ENCODE measurements at places on chromosomes 12 and 14. TPM values are rescaled to one million over a fixed set of nuclear protein-coding genes. Genes with fewer than 3 reads are reported as not detected.

Gene KLRK1
- polyA plus RNA-seq = 1.5 TPM

Gene TCHP
- 7.3 TPM for polyA plus RNA-seq

Gene UNC79
- 0.07 TPM for polyA plus RNA-seq

Gene MYH6
- polyA plus RNA-seq = 3,967 TPM

GRCh38 chr12:7039403-7039802 lies 21.1 kb upstream of the C1S start:
- no peak for DNase-seq

- DNase-seq = no peak
Observed at GRCh38 chr14:38874721-38875120, 228.3 kb downstream of the SEC23A start.

GRCh38 chr12:6978611-6979011 lies 7.9 kb downstream of the EMG1 start:
- no peak for DNase-seq

GRCh38 chr12:66367015-66367667 lies 64.8 kb downstream of the HELB start:
- DNase-seq = no peak

DNA sequence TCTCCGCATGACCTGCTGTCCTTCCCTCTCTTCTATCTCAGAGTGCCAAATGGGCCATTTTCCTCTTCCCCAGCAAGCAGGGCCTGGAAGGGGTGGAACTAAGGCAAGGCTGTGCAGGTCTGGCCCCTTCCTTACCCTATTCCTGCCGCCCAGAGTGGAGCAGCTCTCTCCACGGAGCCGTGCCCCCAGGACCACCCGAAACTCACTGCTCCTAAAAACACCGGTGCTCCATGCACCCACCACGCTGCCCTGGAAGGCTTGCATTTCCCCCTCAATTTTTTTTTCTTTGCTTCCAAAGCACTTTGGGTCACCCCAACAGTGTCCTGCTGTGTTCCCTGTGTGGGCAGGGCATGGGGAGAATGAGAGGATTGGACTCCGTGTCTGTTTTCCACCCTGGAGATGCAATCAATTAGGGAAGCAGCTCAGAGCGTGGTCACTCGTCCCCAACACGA lies 48.5 kb upstream of the MEG3 start:
- no peak for DNase-seq

GRCh38 chr14:95697764-95698163 lies 11.5 kb downstream of the TCL1B start:
- no peak for DNase-seq

- DNase-seq = no peak
Observed at GRCh38 chr14:42806909-42807315, 1200.2 kb downstream of the LRFN5 start.

- DNase-seq = no peak
Observed at GRCh38 chr14:26959972-26960660, 362.3 kb upstream of the NOVA1 start.

GRCh38 chr14:67192366-67192765 lies 3.1 kb downstream of the GARIN2 start:
- no peak for DNase-seq

DNA sequence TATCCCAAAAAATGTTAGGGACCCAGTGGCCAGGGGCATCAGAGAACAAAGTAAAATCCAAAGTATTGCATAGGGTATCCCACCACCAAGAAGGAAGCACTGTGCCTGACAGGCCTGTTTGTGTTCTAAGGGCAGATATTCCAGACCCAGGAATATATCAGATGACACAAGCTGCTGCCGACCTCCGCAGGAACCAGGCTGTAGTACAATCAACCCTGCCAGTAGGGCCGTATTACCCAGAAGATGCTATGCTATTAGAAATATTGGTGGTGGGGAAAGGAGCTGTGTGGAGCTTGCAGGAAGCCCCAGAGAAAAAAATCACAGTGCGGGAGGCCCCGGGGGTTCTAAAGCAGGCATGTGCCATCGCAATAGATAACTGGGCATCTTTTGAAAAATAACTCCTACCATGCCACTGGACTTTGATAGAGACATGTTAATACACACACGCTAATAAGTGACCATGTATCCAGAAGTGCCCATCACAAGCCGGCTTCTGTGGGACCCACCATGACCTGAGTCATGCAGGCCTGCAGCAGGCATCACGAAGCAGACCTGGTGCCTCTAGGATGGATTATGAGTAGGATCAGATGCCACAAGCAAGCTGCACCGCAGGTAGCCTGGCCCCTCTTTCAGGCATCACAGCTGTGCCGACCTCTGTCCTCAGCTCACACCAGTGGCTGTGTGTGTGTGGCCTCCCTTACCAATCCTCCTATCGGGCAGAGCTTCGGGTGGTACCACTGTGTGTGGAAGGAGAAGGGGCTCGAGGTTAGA lies 242.7 kb downstream of the BCL11B start:
- DNase-seq = no peak

Data from heart right ventricle (tissue), 16 donors.